ENCODE measurements at places on chromosomes 7 and 10.

DNA sequence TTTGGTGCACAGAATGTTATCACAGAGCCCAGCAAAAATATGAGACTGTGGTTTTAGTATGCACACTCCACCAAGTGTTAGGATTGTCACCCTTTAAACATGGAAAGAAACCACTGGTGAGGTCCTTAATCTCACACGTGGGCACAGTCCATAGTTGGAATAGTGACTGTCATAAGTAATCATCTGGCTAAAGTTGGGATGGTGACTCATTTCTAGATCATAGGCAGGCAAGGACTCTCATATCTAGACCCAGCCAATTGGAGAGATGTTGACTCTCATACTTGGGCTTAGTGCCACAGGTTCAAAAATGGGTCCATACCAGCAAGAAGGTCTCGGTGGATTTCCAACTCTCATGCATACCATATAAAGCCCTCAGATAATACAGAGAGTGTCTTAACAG lies 39.6 kb upstream of the ZNF680 start:
- DNase-seq, result no peak

GRCh38 chr7:150986099-150986512 lies 4.7 kb upstream of the NOS3 start:
- peak; percentile 80 for DNase-seq

GRCh38 chr7:156178214-156178613 lies 366.0 kb upstream of the SHH start:
- no peak for DNase-seq

DNA sequence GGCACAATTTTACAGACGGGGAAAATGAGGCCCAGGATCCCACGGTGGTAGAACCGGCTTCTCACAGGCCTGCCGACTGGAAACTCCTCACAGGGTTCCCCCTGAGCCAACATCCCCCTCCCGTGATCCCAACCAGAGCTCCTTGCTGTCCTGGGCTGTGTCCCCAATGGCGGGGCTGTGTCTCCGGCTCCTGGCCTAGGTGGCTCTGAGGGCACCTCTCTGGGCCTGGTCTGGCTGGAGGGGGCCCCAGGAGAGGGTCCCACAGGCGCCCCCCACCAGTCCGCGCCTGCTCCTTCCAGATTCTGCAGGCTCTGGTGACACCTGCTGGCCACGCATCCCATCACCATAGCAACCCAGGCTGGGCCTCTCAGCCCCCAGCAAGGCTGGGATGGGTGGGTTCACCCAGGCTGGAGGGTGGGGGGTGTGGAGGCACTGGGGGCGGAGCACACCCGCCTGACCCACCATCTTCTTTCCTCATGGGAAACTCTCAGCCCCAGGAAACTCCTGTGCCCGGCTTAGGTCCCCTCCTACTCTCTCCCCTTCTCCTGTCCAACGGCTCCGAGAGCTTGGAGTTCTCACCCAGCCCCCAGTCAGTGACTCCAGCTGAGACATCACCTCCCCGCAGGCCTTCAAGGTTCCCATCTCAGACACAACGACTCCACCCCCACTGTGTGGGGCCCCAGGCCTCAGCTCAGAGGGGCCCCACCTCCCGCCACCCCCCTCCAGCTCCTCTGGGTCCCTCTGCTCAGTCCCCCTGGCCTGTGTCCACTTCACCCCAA lies 27.1 kb upstream of the TNRC18 start:
- DNase-seq, result peak; percentile 75

DNA sequence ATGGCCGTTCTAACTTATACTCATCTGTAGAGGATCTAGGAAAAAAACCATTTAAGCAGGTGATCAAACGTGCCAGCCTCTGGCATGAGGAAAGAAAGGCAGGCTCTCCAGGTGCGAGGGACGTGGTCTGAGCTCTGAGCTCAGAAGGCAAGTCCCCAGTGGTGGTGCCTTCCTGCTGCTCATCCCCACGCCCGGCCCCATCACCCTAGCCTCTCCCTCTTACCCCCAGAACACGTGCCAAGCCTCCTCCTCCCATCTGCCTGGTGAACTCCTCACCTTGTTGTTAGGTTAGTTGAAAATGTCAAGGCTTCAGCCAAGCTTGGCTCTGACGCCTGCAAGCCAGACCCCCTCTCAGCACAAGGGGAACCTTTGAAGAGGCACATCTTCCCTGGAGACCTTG lies 571.2 kb upstream of the MKI67 start:
- no peak for DNase-seq

DNA sequence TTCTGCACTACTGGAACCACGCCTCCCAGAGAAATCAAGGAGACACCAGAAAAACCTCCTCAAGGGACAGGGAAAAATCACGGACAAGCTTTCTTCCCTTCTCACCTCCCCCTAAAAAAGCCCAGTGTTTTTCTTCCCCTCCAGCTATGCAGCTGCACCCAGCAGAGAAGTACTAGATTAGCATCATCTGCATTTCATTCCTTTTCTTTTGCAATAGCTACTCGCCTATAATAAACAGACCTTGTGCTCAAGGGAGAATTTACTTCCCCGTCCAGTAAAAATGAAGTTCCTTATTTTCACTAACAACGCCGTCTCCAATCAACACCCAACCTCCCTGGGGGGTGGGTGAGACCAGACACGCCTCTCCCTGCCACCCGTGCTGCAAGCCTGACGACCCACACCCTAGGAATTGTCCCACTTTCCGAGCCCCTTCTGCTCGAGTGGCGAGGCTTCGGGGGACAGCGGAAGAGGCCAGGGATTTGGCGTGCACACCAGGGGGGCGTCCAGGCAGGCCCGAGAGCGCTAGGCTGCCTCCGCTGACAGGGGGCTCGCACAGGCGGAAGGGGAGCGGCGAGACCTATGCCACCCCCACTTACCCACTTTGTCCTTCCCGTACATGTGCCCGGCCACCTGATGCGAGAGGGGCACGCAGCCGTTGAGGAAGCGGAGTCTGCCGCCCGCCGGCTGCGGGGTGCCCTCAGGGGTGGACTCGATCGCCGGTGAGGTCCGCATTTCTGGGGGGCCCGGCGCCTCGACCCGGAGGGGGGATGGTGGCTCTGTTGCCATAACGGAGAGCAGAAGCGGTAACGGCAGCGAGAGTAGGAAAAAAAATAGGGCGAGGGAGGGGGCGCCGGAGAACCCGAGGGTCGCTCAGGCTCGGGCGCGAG lies 625 bp downstream of the IPMK start:
- DNase-seq, result peak; percentile 87

DNA sequence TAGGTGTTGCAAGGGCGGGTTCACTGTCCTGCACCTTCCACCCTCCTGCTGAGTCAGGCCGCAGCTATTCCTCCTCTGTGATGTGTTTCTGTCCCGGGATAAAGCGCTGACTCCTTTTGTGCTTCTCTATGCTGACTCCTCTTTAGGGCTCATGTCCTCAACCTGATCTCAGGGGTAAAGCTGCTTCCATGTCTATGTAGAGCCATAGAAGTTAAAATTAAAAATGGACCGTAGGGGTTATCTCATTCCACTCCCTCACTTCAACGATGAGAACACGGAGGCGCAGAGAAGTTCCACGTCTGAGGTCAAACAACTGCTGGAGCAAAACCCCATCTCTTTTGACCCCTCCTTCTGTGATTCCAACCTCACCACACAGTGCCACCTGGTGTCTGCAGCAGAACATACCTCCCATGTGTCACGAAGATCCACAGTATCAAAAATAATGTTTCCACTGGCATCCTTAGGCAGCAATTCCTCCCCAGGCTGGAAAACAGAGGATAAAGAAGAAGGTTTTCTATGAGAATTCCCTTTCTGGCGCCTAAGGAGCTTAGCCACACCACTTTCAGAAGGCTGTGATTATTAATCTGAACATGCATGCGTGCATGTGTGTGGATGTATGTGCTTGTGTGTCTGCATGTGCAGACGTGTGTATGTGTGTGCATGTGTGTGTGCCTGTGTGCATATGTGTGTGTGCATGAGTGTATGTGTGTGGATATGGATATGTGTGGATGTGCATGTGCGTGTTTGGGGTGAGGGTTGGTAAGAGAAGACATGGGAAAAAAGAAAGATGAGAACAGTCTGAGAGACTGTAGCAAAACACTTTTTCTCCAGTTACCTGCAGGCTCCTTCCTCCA lies 81.2 kb upstream of the UCN3 start:
- peak; percentile 62 for DNase-seq

DNA sequence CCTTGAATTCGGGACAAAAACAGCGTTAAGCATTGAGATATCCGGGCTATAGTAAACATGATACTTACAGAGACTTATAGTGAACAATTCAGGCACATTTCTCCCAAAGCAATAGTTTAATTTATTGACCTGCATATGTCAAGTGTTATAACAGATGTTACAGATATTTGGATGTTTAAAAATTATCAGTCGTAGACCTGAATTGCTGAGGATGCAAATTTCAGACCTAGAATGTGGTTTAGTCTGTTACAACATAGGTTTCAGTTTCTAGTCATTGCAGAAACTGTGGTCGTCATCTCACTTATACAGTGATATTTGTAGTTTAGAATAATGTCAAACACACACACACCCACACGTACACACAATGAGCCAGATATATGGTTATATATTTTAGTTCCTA lies 85.2 kb downstream of the VTI1A start:
- peak; percentile 51 for DNase-seq

DNA sequence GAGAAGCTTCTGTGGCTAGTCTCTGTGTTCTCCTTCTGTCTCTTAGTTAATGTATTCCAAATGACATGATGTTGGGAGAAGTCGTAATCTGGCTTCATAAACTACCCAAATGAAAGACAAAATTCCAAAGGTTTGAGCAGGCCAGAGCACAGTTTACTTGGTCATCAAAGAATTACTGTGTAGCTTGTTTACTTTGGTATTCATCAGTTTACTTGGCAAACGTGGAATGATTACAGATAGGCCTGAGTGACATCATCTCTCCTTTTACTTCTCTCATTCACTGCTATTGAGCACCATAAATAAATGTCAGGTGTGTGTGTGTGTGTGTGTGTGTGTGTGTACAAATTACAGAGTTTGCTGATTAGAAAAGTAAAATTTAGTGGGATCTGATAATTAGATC lies 327.3 kb downstream of the PHTF2 start:
- no peak for DNase-seq

DNA sequence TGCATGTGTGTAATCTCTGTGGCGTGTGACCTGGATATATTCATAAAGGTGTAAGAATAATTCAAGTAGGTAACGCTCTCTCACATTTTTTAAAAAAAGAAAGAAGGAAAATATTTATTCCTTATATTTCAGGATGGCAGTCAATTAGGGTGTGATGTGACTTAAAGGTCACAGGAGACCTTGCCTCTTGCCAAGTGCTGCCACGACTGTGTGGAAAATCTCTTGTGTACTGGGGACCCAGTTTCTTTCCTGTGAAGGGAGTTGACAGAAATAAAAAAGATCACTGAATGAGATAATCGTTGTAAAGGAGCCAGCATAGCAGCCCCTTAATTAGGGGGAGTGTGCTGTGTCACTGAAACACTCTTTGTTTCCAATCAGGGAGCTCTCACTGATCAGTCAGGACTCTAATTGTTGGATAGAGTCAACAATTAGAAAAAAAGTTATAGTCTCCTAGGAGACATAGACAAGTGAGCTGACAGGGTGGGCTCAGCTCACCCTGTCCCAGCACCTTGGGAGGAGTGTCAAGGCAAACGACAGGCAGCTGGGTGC lies 31.1 kb downstream of the PTPRE start:
- DNase-seq, result no peak

DNA sequence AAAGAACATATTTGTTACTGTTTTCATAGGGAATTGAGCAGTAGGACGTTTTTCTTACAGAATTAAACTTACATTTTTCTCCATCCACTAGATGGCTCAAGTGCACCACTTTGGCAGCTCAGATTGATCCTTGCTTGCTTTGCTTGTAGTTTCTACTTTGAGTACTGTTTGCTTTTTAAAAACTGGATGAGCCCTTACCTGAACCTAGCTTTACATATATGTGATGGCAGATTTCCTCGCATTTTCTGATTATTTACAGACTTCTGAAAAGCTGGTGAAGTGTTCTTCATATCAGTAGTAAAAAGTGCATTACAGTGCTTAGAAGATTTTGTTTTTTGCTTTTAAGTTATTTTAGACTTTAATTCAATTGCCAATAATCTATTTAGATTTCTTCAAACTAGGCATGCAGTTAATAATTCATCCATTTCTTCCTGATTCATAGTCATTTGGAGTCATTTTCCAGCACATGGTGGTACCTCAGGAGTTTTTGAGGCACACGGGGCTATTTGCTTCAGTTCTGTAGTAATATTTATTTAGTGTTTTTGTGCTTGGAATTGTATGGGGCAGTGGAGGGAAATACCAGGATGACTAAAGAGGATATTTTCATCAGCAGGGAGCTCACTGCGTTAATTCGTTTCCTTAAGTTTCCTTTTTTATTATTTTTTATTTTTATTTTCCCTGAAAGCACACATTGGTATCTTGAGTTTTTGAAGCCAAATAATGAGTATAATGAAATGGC lies 57.3 kb downstream of the MAPK8 start:
- DNase-seq, result peak; percentile 71

- DNase-seq, result no peak
Measured at GRCh38 chr7:4801839-4802231, 26.4 kb downstream of the AP5Z1 start.

- DNase-seq, result no peak
Measured at GRCh38 chr10:10800961-10801360, 216.7 kb upstream of the CELF2 start.

- no peak for DNase-seq
Measured at GRCh38 chr7:157072361-157072760, 61.9 kb upstream of the MNX1 start.

DNA sequence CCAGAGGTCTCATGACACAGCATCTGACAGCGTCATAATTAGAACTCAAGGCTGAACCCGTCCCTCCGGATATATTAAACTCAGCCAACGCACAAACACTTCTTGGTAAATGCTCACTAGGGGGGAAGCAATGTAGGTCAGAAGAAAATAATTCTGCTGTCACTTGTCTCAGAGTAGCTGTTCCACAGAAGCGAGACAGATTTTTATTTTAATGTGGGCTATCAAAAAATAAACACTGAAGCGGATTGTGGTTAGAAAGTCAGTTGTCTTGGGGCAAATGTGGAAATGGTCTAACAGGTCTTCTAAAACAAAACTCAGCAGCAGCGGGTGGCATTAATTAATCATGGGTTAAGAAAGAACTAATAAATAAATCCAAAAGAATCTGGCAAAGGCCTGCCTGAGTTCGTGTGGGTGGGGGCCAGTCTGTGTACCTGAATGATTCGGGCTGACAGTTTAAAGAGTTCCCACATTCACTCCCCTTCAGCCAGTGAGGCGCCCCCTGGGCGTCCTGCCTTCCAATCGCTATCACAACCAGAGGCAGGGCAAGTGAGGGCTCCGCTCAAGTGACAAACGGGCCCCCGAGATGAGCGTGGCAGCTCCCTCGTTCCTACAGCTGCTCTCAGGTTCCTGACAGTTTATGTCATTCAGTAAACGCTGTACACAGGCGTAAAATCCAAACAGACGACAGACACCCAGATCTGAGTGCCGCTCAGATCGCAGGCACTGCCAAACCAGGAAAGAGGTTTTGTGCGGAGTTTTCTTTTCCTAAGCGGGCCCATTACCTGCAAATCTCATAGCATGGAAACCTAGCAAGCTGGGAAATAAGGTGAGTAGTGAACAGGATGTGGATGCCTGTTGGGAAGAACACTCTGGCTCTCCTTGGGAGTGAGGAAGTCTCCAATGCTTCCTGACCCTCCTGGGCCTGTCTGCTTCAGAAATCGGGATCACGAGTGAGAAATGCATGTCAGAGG lies 52.9 kb downstream of the NRAP start:
- no peak for DNase-seq

Measured in NAMALWA (cell line).